ENCODE measurements at places on chromosomes 12 and 14.

- no peak for DNase-seq
These were observed 13.5 kb upstream of the ASIC1 start for GRCh38 chr12:50043854-50044253.

- no peak for DNase-seq
These were observed 274.7 kb downstream of the SEC23A start for GRCh38 chr14:38828183-38828827.

- DNase-seq, result peak; percentile 44
These were observed 26.2 kb upstream of the CHPT1 start for GRCh38 chr12:101671157-101671791.

DNA sequence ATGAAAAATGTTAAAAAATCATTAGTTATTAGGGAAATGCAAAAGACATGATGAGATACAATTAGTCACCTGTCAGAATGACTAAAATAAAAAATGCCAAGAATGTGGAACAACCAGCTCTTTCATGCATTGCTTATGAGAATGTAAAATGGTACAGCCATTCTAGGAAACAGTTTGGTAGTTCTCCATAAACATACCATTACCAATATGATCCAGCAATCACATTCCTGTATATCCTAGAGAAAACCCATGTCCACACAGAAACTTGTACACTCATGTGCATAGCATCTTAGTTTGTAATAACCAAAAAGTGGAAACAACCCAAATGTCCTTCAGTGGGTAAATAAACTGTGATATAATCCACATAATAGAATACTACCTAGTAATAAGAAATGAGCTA, 245.7 kb downstream of the FUT8 start:
- DNase-seq, result no peak

- DNase-seq, result no peak
These were observed 141.2 kb downstream of the MED13L start for GRCh38 chr12:116136340-116136739.

DNA sequence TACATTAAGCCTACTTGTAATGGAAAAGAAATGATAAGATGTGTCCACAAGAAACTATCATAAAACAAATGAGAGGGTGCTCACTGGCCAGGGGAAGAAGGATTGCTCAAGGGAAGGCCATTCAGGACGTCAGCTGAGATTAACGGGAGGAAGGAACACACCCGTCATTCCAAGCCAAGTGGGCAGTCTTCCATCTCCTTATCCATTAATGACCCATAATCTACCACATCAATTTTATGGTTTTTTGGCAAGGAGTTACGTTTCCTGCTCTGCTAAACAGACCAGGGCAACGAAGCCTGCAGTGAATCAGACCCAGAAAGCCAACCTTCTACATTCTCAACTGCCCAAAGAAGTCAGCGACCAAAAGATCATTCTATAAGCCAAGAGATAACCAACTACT, 25.1 kb downstream of the PRKAB1 start:
- DNase-seq, result no peak

- no peak for DNase-seq
These were observed 324.2 kb downstream of the AEBP2 start for GRCh38 chr12:19763488-19763887.

DNA sequence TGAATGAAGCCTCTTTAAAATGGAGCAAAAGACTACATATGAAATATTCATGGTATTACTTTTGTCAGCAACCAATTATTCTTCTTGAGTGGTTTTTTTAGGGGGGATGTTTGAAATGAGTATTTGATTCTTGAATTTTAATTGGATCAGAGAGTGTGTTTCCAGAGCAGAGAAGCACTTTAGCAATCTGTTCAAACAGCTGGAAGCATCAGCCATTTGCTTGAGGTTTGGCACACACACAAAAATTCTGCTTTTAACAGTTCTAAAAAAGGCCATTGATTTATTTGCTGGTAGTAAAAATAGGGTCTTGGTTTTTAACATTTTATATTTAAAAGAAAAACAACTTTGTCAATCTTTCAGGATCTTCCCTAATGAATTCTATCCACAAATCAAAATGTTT, 292.7 kb downstream of the LRFN5 start:
- DNase-seq, result no peak

- no peak for DNase-seq
These were observed 322.0 kb downstream of the AACS start for GRCh38 chr12:125387206-125387605.

DNA sequence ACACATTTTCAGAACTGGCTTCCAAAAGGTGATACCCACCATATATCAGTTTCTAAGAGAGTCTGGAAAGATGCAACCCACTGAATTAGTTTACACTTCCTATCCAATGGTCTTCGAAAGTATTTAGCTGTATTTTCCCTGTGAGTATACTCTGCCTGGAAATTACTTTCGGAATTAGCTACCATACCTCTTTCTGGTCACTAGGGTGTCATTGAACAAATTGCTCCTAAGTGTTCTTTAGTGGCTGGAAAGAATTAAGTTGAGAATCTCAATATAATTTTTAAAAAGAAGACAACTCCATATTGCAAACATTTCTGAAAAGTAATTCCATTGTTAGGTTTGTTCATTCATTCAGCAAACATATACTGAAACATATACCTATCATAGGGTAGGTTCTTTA, 283.1 kb upstream of the SSTR1 start:
- no peak for DNase-seq

DNA sequence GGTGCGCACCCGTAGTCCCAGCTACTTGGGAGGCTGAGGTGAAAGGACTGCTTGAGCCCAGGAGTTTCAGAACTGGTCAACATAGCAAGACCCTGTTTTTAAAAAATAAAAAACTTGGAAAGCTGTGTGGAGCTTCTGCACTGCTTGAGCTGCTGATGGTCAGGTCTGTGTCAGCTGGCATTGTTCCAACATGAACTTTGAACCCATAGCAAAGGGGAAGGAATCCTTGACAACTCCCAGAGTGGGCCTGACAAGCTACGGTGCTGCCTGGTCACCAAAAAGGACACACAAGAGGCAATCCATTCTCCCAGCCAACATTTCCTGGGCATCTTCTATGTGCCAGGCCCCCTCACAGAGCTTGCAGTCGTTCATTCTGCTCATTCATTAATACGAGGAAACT, 16.4 kb upstream of the LTBP2 start:
- DNase-seq, result no peak

- peak; percentile 70 for DNase-seq
These were observed 64.2 kb downstream of the DNAI7 start for GRCh38 chr12:25130741-25131188.

- peak; percentile 28 for DNase-seq
These were observed 2.5 kb downstream of the AHNAK2 start for GRCh38 chr14:104975481-104976197.

Data from CD4-positive, alpha-beta T cell treated with Interleukin-17A for 1 hour (primary cell).